Mucosa of gallbladder (tissue), 1 donor: ENCODE measurements at places on chromosomes 12 and 14. TPM values are rescaled to one million over a fixed set of nuclear protein-coding genes. Genes with fewer than 3 reads are reported as not detected.

FAM186B gene
- total RNA-seq, result 0.32 TPM

LRRK2 gene
- 28.7 TPM for total RNA-seq

ANO4 gene
- 0.12 TPM for total RNA-seq

FBLN5 gene
- 241 TPM for total RNA-seq

SDR9C7 gene
- not detected for total RNA-seq

GUCY2C gene
- total RNA-seq, result 0.12 TPM

KHNYN gene
- total RNA-seq, result 93.4 TPM

ACACB gene
- 56.9 TPM for total RNA-seq

FIGNL2 gene
- total RNA-seq, result 0.75 TPM

CD4 gene
- total RNA-seq, result 32.1 TPM

DNA sequence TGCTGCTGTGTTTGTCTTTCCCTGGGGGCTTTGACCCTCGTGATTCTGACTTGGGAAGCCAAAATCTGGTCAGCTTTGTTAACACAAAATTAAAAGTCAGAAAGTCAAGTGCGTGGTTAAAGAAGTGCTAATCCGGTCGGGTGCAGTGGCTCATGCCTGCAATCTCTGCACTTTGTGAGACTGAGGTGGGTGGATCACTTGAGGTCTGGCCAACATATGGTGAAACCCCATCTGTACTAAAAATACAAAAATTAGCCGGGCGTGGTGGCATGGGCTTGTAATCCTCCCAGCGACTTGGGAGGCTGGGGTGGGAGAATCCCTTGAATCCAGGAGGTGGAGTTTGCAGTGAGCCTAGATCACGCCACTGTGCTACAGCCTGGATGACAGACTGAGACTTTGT is 844.6 kb downstream of the VRK1 start:
- DNase-seq, result no peak

DNA sequence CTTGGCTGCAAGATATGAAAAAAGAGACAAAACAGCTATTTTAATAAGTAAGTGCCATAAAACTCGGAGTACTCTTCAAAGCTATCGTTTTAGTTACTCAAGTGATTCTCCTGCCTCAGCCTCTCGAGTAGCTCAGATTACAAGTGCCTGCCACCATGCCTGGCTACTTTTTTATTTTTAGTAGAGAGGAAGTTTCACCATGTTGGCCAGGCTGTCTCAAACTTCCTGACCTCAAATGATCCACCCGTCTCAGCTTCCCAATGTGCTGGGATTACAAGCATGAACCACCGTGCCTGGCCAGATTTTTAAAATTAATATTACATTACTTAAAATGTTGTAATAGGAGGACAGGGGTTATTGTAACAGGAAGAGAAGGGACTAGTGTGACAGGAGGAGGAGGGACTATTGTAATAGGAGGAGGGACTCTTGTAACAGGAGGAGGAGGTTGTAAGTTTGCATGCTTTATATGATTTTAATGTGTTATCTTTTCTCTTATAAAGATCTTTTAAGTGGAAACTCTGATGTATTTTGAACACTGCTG is 61.3 kb downstream of the KITLG start:
- DNase-seq, result no peak

GRCh38 chr12:130859161-130859560 is 12.7 kb upstream of the RAN start:
- no peak for DNase-seq

DNA sequence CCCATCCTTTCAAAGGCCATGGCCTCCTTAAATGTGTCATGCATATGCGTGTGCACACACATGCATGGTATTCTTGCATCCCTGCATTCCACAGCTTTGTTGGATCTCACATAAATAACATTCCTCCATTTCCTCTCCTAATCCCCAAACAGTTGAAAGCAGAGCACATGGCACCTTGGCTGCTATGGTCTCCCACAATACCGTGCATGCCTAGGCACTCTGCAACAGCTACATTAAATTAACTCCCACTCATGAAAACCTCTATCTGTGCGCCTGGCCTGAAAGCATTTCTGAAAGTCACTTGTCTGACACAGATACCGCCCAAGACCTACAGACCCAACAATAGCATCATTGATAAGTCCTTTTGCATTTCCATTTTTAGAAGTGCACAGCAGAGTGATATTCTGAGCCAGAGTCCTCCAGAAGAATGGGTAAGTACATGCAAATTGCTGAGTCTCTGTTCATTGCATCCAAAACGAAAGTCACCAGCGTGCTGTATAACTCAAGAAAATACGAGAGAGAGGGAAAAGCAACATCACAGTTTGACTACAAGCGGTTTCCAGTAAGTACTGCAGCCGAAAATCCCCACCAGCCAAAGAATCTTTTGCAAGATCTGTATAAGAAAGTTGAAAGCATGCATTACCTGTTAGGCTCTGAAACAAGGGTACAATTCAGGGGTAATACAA is 436 bp downstream of the ASB2 start:
- DNase-seq, result no peak

- DNase-seq, result no peak
Observed at GRCh38 chr12:1204581-1205121, 213.6 kb downstream of the ERC1 start.

DNA sequence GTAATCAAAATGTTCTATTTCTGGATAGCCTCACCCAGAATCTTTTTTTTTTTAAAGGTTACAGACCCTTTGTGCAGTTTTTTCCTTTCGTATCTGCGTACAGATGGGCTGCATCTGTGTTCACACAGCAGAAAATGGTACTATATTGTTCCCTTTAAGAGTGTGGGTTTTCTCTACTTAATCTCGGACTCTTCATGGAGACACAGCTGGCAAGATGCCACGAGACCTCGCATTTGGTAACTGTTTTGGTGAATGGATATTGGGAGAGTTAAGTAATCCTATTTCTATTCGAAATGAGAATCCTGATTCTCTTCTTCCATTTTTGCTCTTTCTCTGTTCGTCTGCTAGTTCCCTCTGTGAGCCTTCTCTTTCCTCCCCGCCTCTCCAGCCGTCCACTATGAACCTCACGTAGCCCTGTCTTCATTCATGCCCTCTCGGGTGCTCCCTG is 85.7 kb downstream of the SAMD4A start:
- no peak for DNase-seq

DNA sequence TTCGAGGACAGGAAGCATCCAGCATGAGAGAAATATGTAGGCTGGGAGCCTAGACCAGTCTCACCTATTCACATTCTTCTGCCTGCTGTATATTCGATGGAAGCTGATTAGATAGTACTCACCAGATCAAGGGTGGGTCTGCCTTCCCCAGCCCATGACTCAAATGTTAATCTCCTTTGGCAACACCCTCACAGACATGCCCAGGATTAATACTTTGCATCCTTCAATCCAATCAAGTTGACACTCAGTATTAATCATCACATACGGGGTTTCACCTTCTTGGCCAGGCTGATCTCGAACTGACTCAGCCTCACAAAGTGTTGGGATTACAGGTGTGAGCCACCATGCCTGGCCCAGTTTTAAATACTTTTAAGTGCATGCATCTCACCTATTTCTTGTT is 30.5 kb upstream of the SLC10A1 start:
- no peak for DNase-seq

- DNase-seq, result no peak
Observed at GRCh38 chr12:50690925-50691324, 73.0 kb upstream of the ATF1 start.

DNA sequence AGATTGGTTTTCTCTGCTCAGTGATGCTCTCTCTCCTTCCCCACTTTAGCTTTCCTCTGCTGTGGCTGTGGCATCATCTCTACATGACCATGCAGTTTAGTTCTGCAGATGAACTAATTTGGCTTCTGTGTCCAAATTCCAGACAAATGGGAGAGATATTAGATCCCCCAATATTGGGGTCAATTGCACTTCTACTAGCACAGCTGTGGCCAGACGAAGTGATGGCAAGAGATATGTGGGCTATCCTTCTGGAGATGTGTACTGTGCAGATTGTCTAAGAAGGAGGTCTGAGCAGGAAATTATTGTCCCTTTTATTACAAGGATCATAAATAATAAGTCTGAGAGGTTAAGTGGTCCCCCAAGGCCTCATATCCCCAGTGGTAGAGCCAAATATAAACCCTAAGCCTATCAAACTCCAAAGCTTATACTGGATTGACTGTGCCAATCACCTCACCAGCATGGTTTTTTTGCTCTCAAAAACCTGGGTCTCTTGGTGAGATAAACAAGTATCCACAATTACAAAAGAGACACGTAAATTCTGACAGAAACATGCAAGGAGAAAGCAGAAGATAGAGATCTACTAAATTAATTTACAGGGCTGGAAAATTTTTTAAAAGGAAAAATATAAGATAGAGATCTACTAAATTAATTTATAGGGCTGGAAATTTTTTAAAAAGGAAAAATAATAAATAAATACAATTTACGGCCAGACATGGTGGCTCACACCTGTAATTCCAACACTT is 29.1 kb upstream of the GCH1 start:
- DNase-seq, result no peak

DNA sequence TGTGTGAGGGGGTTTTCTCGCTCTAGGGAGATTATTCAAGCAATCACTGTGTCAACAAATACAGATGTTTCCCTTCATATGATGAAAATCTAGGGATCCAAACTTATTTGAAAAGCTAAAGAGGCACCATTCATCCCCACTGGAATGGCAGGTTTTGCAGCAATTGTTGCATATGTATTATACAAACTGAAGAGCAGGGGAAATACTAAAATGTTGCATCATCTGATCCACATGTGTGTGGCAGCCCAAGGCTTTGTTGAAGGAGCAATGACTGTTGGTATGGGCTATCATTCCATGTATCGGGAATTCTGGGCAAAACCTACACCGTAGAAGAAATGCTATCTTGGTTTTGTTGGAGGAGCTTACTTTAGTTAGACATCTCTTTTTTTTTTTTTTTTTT is 4.1 kb upstream of the PRPF40B start:
- DNase-seq, result no peak

DNA sequence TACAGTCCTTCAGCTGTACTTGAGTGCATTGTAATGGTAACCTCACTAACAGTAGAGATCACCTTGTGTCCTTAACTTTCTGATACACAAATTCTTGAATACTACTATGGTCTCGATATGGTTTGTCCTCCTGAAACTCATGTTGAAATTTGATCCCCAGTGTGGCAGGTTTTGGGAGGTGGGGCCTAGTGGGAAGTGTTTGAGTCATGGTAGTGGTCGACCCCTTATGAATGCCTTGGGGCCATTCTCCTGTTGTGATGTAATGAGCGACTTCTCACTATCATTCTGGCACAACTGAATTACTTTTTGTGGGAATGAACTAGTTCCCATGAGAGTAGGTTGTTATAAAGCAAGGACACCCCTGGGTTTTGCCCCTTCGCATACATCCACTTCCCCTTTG is 52.3 kb downstream of the IPO8 start:
- DNase-seq, result no peak

DNA sequence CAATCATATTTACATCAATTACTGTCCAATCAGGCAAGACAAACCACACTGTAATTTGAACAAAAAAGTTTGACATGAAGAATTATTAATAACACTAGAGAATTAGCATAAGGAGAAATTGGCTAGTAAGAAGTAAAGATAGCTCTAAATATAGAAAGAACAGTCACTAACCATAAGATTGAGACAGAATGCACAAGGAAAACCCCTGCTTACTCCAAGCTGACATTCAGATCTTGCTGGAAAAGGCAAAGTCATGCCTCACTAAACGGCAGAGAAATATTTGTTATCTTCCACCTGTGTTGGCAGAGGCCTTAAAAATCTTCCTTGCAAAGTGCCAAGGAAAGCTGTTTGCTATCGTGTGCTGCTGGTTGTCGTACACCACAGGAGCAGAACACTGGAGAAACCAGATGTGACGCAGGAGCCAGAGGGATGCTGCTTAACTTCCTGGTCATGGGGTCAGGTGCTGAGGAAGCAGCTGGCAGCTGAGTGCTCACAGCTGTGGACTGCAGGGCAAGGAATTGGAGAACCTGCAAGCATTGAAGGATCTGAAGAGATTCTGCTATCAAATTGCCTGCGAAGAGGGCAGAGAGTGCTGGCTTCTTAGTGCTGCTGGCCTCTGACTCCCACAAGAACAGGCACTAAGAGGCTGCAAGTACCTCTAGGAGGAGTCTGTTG is 1323.3 kb downstream of the LRFN5 start:
- no peak for DNase-seq

GRCh38 chr12:770479-770878 is 18.1 kb downstream of the WNK1 start:
- no peak for DNase-seq

DNA sequence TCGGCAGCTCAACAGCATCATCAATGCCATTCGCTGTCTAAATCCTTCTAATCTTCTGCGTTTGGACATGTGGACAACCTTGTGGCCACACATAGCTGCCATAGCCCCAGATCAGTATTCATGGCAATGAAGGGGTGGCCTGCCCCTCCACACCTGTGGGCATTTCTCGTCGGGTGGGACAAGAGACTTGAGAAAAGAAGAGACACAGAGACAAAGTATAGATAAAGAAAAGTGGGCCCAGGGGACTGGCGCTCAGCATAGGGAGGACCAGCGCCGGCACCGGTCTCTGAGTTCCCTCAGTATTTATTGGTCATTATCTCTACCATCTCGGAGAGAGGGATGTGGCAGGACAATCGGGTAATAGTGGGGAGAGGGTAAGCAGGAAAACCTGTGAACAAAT is 42.3 kb downstream of the MAGOHB start:
- no peak for DNase-seq

DNA sequence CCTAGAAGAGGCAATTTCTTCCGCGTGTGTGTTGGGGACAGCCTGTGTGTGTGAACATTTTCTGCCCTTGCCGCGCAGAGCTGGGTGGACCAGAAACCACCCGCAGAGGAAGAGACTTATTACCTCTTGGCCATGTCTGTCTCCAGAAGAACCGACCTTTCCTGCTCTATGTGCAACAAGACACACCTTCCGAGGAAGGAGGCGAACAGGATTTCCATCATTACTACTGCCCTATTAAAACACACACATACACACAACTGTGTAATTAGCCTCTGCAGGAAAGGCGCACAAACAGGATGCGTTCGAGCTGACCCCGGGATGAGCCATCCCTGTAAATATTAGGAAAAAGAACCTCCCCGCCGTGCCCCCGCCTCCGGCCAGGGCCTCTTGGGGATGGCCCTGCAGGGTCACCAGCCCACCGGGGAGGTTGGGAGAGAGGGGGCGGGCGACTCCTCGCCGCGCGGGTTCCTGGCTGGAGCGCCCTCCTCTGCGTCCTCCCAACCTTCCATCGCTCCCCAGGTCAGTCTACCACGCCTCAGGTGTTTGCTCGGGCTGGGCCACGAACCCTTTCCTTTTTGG is 484 bp upstream of the PRKCH start:
- DNase-seq, result no peak

DNA sequence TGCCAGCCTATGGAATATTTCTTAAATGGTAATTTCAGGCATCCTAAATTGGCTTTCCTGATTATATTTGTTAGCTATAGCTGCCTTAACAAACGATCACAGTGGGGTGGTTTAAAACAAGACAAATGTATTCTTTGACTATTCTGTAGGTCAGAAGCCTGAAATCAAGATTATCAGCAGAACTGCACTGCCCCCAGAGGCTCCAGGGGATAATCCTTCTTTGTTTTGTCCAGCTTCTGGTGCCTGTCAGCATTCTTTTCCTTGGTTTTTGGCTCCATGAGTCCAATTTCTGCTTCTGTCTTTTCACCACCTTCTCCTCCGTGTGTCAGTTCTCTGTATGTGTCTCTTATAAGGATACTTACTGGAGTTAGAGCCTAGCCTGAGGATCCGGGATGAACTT is 1282.2 kb upstream of the USP15 start:
- no peak for DNase-seq

GRCh38 chr12:106120519-106121105 is 18.1 kb downstream of the NUAK1 start:
- no peak for DNase-seq

GRCh38 chr14:72920008-72920407 is 6.3 kb upstream of the DCAF4 start:
- no peak for DNase-seq

- DNase-seq, result no peak
Observed at GRCh38 chr12:30927222-30927611, 669 bp downstream of the TSPAN11 start.
